KBM-7 (cell line): ENCODE measurements at places on chromosomes 12 and 14.

DNA sequence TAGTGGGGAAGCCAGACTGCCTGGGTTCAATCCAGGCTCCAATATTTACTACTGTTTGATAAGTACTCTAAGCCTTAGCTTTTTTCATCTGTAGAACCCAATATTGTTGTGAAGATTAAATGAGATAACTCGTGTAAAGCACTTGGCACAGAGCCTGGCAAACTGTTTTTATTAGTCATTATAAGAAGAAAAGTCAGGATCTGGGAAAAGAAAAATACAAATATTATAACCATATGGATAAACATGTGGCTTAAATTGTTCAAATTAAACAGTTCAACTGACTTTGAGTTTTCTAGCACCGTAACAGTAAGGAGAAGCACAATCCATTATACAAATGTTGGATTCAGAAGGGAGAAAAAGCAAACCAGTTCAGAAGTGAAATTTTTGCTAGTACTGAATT lies 22.0 kb upstream of the CDK17 start:
- DNase-seq: no peak

- DNase-seq: no peak
Observed at GRCh38 chr14:72947366-72948160, 21.3 kb downstream of the DCAF4 start.

- no peak for DNase-seq
Observed at GRCh38 chr12:92413286-92413685, 267.6 kb upstream of the BTG1 start.

DNA sequence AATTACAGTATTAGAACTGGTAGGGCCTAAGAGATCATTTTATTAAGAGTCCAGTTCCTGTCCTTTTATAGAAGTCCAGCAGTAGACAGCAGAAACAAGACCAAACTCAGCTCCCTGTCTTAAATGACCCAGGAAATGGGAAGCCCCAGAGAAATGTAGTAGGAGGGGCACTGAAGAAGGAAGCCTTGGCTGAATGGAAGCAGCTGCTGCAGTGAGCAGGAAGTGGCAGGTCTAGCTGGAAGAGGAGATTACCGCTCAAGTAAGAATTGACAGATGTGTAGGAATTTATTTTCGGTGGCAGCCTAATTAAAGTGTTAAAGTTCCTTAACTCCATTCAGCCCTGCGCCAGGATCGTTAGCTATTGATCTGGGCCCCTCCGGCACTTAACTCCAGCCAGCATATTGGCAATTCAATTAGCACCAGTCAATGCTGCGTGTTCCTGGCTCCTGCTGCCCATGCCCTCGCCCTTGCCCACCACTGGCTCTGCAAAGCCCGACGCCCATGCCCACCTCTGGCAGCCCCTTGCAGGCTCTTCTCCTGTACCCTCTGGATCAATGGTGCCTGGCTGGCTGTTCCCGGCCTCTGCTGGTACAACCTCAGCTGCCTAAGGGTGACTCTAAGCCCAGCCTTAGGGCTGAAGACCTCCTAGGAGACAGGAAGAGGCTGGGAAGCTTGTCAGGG lies 21.1 kb downstream of the ZFHX2 start:
- peak; percentile 37 for DNase-seq

GRCh38 chr14:104395276-104395675 lies 184.3 kb upstream of the C14orf180 start:
- DNase-seq: no peak

- DNase-seq: peak; percentile 78
Observed at GRCh38 chr12:6867413-6868210, at the start of gene TPI1. TSS of gene TPI1 (plus strand) at chr12:6867531. CDS start at chr12:6867567, 36 bp downstream.

GRCh38 chr12:77943466-77943865 lies 112.8 kb downstream of the NAV3 start:
- no peak for DNase-seq

- no peak for DNase-seq
Observed at GRCh38 chr12:122635471-122635870, 67.7 kb downstream of the HCAR2 start.

- no peak for DNase-seq
Observed at GRCh38 chr12:120403869-120404268, 34.0 kb upstream of the COX6A1 start.

DNA sequence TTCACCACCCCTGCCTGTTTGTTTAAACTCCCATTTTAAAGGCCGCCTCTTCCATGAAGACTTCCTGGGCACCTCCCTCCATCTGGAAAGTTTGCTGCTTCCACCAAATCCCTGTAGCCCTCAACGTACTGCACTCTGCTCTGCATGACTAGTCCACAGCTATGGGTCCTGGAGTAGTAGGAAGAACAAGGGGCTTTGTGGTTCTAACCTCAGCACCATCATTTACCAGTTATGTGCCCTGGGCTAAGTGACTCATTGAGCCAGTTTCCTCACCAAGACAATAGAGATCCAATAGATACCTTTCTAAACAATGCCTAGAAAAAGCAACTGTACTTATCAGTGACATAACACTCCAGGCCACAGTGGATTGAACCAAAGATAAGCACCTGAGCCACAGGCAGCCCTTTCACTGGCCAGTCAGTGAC lies 8.5 kb upstream of the LTBP2 start:
- DNase-seq: peak; percentile 75

DNA sequence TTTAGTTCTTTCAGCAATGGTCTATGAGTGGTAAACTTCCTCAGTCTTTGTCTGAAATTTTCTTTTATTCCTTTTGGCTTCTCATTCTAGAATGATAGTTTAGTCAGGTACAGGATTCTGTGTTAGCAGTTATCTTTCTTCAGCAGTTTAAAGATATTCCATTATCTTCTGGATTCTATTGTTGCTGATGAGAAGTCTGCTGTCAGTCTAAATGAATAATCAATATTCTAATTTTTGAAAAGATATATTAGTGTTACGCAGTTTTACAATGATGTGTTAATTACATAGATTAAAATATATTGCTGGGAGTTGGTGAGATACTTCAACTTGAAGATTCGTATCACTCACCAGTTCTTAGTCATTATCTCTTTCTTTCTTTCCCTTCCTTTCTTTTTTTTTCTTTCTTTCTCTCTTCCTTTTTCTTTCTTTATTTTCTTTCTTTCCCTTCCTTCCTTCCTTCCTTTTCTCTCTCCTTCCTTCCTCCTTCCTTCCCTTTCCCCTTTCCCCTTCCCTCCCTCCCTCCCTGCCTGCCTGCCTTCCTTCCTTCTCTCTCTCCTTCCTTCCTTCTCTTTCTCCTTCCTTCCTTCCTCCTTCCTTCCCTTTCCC lies 17.8 kb downstream of the CACNA1C start:
- DNase-seq: no peak

DNA sequence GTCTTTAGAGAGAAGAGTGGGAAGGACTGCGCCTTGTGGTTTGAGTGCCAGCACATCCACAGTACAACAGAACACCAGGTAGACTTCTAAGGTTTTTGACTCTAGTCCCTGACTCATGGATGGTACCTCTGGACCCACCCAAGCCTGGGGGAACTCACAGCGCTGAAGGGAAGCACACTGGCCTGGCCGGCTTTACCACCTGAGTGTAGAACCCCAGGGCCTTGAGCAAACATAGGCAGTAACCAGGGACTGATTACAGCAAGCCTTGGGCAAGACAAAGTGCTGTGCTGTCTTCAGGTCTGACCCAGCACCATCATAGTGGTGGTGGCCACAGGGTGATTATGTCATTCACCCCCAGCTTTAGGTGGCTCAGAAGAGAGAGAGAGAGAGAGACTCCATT lies 17.2 kb downstream of the EML5 start:
- no peak for DNase-seq

- no peak for DNase-seq
Observed at GRCh38 chr12:124837958-124838803, 25.5 kb downstream of the SCARB1 start.

DNA sequence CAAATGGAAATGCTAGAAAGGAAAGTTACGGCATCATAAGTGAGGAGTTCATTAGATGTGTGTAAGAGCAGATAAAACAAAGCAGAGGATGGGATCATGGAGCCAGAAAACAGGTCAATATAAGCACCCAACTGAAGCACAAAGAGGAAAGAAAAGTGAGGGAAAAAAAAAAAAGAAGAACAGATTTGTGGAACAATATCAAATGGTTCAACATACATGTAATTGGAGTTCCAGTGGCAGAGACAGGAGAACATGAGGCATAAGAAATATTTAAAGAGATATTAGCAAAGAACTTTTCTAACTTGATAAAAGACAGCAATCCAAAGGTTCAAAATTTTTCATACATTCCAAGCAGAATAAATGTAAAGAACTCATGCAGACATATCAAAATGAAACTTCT lies 54.1 kb downstream of the SPTSSA start:
- DNase-seq: no peak

DNA sequence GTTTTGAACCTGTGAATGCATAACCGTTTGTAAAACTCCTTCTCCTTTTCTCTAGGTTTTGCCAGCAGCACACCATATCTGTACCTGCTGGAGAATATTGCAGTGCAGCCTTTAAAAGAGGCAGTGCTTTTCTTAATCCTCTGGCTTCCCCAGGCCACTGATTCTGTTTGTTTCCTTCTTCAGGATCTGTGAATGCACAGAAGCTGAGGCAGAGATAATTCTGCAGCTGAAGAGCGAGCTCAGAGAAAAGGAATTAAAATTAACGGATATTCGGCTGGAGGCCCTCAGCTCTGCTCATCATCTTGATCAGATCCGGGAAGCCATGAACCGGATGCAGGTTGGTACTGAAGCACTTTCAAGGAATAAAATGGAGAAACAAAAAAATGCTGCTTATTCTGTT lies 348.7 kb downstream of the NAV3 start:
- DNase-seq: no peak

- DNase-seq: peak; percentile 86
Observed at GRCh38 chr12:62466018-62466593, 520 bp upstream of the MON2 start.

GRCh38 chr12:130145731-130146130 lies 16.5 kb upstream of the FZD10 start:
- no peak for DNase-seq

- peak; percentile 43 for DNase-seq
Observed at GRCh38 chr12:79566452-79567174, 124.2 kb downstream of the PAWR start.

DNA sequence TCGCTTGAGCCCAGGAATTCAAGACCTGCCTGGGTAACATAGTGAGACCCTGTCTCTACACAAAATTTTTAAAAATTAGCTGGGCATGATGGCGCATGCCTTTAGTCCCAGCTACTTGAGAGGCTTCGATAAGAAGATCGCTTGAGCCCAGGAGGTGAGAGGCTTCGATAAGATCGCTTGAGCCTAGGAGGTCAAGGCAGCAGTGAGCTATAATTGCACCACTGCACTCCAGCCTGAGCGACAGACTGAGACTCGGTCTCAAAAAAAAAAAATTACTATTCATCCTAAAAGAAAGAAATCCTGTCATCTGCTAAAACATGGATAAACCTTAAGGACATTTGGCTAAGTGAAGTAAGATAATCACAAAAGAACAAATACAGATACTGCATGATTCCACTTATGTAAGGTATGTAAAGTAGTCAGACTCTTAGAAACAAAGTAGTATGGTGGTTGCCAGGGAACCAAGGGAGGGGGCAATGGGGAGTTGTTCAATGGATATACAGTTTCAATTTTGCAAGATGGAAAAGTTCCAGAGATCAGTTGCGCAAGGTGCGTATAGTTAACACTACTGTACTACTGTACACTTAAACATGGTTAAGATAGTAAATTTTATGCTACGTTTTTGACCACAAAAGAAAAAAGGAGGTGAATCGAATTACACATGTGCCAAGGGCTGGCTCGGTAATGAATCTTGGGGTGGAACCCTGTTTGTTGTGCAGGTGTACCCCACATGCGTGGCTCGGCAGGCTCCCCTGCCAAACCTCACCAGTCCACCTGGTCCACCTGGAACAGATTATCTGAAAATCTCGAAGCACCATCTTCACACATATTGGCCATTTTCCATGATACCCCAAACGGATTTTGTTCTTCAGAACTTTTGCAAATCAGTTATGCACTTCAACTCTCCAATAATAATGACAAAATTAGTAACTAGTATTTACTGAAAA lies 18.3 kb upstream of the ATP2A2 start:
- DNase-seq: peak; percentile 39

- no peak for DNase-seq
Observed at GRCh38 chr12:30976206-30976605, 49.7 kb downstream of the TSPAN11 start.

DNA sequence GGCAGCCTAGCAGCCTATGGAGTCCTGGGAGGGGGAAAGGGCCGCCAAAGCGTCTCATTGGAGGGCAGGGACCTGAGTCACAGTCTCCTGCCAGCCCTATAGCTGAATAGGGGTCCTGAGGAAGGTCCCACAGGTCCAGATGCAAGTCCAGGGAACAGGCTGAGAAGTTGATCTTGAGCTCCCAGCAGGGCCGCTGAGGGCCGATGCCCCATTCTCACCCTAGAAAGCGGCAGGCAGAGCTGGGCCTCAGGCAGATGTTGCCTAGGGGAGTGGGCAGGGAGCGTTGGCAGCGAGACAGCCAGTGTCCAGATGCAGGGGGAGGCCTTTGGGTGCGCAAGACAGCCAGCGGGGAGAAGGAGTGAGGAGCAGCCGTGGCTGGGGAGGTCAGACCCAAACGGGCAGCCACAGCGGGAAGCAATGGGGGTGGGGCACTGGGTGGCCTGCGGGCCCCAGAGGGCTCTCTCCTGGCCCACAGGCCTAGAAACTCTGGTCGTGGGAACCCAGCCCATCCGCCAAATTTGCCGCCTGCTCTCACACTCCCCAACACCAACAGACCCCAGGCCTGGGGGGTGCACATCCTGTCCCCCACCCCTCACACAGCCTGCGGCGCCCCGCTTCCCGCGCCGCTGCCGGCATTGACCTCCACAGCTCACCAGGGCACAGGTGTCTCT lies 1.1 kb downstream of the HDAC7 start:
- DNase-seq: no peak

DNA sequence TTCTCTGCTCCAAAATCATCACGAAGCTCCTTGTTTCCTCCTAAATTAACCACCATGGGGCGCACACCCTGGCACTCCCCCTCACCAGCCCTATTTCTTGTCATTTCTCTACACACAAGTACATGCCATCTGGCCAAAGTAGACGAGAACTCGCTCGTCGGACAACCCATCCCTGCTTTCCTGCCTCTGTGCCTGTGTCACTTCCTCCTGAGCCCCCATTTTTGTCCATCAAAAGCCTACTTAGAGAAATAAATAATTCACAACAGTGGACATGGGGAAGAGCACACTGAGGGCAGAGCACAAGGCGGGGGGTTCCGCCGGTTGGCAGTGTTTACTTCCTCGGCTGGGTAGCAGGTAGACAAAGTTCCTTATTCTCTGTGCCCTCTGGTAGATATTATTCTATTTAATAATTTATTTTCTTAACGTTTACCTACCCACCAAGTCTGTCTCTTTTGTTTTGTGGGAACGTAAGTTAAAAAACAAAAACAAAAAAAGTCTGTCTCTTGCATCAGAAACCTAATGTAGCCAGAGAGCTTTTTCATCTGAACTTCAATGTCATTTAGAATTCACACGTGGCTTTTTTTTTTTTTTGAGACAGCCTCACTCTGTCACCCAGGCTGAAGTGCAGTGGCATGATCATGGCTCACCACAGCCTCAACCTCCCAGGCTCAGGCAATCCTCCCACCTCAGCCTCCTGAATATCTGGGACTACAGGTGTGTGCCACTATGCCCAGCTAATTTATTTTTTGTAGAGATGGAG lies 6.0 kb downstream of the VPS37B start:
- DNase-seq: peak; percentile 90
